ENCODE measurements at places on chromosomes 3 and 15. TPM values are rescaled to one million over a fixed set of nuclear protein-coding genes. Genes with fewer than 3 reads are reported as not detected.

DNA sequence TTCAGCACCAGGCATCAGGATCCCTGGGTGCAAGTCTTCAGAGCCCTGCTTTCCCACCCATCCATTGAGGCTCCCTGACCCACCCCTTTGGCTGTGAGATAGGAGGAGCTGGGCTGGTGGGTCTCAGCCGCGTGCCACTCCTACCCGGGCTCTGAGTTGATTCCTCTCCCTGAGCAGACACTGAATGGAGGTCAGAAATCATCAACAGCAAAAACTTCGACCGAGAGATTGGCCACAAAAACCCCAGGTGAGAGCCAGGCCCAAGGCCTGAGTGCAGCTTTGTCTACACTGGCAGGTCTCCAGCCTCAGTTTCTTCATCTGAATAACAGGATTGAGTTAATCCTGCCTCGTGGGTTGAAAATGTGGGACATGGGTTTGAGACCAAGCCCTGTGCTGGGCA, 7.8 kb downstream of the TMEM43 start:
- no peak for DNase-seq

DNA sequence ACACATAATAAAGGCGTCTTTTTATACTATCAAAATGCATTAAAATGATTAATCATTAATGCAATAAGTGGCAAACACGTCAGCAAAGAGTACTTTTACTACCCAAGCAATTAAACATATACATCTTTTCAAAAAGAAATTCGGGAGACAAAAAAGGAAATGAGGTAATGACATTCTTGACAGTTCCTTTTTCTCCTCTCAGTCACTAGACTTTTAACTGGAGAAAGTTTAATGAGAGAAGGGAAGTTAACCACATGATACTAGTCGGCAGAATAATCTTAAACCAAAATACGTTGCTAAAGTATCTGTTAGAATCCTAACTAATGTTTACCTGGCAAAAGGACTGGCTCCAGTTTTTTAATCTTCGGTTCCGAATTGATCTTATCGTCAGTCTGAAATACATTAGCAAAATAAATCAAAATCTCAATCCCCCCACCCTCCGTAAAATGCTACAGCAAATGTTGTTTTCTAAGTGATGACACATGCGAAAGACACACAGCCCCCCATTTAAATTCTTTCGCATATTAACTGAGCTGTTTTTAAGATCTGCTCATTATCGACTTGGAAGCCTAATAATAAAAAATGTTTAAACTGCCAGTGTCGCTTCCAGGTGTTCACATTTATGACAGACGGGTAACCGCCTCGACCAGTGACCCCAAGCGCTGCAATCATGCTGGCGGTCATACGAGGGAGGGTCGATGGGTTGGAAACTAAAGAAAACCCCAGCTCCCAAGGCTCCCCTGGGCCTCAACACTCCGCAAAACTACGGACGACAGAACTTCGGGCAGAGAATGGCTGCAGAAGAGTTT, 778 bp downstream of the MTMR10 start:
- DNase-seq, result no peak

- DNase-seq, result no peak
Measured at GRCh38 chr3:145752576-145752975, 408.4 kb downstream of the PLOD2 start.

DNA sequence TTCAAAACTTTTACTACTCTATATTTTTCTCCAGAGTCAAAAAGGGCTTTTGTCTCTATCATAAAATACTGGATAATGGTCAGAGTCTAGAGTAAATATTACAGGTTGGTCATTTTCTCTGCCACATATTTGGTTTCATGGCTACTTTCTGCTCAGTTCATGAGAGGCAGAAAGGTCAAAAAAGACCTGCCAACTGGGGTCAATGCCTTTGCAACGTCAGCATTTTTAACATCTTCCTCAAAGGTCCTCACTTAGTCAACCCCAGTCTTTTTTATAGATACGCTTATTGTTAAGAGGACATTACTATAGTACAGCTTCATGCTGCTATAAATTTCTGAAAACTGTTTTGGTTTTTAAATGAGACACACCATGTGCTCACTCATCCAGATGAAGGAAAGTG, 312.1 kb upstream of the ARHGEF26 start:
- no peak for DNase-seq

- no peak for DNase-seq
Measured at GRCh38 chr3:195771646-195772300, 40.0 kb downstream of the MUC4 start.

- DNase-seq, result no peak
Measured at GRCh38 chr3:96259-96658, 100.3 kb upstream of the CHL1 start.

DNA sequence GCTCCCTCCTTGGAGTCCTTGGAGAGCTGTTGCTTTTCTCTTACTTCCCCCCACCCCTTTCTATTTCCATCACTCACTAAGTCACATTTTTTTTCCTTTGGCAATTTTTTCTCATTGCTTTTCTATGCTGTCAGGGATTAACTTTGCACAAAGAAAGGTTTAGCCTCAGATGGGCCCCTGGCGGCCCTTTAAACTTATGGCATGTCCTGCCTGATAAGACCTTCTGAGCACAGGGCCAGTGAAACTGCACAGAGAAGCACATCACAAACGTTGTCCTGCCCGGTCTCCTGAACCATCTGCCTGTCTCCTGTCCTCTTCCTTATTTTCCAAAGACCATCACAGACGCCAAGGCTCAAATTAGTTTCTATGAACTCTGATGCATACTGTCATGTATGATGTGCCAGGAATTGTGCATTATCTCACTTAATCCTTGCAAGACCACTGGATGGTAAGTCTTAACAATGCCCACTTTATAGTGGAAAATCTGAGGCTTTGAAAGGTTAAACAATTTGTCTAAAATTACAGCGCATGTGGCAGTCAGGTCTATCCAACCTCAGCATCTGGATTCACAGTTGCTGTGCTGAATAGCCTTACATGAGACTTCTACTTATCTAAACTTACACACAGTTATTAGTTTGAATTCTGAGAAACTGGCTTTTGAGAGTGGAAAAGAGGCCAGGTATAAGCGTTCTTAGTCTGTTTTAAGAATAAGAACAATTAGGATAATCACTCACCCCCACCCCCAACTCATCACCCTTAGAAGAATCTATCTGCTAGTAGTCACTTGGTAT, 648.1 kb downstream of the NTRK3 start:
- DNase-seq, result peak; percentile 39

DNA sequence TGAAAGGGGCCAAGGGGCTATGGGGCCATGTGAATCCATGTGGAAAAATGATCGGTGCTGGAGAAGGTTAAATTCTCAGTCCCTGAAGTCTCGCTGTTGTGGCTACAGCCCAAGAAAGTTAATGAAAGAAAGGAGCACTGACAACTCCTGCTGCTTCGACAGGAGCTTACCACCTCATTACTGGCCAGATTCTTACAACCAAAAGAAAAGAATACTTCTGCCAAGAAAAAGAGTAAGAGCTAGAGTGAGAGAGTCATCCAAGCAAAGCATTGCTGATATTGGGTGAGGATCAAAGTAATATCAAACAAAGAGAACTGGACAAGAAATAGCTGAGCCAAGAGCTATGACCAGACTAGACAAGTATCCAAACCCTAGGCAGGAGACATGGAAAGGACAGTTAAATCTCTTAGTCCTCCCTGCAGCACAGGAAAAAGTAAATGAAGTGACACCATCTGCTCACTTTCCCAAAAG, 348.4 kb upstream of the PLSCR5 start:
- no peak for DNase-seq

DNA sequence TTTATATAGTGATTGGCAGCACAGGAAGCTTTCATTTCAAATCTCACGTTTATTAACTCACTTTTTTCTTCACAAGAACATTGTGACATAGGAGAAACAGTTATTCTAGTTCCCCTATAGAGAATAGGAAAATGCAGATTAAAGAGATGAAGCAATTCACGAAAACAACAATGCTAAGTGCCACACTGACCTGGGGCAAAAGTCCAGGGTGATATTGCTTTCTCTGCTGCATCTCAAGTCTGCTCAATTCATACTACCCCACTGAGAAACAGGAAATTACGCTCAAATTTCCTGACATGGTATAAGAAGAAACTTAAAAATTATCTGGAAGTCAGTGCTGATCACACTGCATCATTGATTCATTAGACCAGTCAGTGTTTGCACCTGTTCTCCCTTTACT, 66.7 kb upstream of the SEMA6D start:
- DNase-seq, result no peak

DNA sequence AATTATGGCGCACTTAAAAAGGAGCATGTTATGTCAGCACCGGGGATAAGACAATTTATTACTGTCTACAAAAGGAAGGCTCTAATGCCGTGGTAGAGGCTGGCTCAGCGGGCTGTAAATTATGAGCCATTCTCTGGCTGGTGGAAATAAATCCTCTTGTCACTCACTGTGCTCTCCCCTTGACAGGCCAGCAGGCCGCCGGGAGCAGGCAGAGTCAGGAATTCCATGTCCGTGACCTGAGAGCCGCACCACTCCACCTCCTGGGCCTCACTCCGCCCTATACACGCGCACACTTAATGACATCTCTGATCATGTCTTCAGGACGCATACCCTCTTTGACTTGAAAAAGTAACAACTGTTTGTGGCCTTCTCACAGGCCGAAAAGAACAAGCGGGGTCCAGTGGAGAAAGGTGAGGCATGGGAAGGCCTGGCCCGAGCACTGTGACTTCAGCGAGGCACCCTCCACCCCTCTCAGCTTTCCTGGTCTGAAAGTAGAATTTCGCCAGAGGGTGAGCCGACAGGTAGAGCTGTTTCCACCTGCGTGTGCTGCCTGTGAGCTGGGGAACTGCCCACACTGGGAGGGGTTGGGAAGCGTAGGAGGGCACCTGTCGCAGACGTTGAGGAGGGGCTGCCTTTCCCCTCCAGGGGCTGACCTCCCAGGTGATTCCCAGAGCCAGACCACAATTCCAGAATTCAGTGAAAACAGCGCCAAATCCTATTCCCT, 13.2 kb upstream of the PCSK6 start:
- DNase-seq, result no peak

The TRPM1 gene
- total RNA-seq, result not detected

The ZPLD1 gene
- 0.18 TPM for total RNA-seq

Data from cardiac muscle cell (in vitro differentiated cells and primary cell).